ENCODE measurements at places on chromosomes 1 and 21.

DNA sequence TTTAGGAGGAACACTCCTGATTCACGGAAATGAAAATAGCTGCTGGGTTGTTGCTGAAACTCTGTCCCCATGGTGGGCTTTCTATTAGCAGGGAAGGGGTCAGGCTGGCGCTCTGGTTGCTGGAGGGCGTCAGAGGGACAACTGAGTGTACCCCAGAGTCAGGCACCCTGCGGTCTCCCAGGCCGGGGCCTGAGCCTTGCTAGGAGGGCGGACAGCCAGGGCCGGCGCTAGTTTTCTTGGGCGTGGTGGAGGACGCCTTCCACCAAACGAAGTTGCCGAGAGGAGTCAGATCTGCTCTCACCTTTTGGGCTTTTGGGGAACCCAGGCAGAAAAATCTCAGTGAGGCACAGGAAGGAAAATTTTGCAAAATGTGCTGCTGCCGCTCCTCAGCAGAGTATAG, 54.8 kb downstream of the NGF start:
- DNase-seq = no peak

- no peak for DNase-seq
Observed at GRCh38 chr1:204709960-204710912, 24.7 kb upstream of the LRRN2 start.

GRCh38 chr1:181061891-181062835, 26.3 kb upstream of the IER5 start:
- DNase-seq = no peak

DNA sequence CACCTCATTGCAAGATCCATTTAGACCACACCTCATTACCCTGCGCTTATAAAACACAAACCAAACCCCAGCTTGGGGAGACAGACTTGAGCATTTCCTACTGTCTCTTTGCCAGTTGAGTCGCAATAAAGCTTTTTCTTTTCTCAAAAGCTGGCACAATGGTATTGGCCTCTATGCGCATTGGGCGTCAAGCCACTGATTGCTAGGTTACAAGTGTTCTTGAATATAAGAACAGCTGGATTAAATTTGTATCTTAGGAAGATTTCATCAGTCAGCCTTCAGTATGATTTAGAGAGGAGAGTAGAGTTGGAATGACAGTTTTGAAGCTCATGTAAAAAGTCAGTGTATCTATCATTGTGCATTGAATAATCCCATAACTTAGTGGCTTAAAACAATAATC, 84.9 kb upstream of the RAB4A start:
- DNase-seq = no peak

GRCh38 chr21:24628046-24628445, 979.2 kb downstream of the MRPL39 start:
- no peak for DNase-seq

DNA sequence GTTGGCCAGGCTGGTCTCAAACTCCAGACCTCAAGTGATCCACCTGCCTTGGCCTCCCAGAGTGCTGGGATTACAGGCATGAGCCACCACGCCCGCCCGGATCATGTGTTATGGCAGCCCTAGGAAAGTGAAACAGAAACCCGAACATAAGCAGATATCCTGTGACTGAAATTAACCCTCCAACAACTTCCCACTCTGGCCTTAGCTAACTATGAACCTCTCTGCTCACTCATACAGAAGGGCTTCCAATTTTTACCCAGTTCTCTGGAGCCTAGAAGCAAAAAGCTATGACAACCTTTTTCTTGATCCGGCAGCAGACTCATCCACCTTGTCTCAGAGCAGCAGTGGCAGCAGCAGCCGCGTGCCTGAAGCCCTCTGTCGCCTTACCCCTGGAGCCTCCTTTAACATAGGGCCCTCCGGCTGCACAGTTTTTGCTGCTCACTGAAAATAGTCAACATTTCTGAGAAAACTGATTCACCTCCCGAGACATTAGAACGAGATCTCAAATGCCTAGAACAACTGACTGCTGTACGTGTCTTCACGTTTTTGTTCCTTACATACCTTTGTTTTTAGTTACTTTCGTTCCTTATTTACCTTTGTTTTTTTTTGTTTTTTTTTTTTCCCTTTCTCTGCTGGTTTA, 9.3 kb downstream of the CBR1 start:
- no peak for DNase-seq
